ENCODE measurements at places on chromosomes 6 and 20. TPM values are rescaled to one million over a fixed set of nuclear protein-coding genes. Genes with fewer than 3 reads are reported as not detected.

The CD24 gene
- 0.26 TPM for total RNA-seq

The SNAP91 gene
- total RNA-seq, result not detected

The RUNX2 gene
- 0.44 TPM for total RNA-seq

The SPATA25 gene
- 1.4 TPM for total RNA-seq

The BCL2L1 gene
- total RNA-seq, result 75.4 TPM

The RAD21L1 gene
- total RNA-seq, result not detected

The GJA10 gene
- total RNA-seq, result not detected

The POPDC3 gene
- total RNA-seq, result 0.92 TPM

The TOX2 gene
- 0.25 TPM for total RNA-seq

The TRIM38 gene
- 10.2 TPM for total RNA-seq

The BHLHE23 gene
- total RNA-seq, result not detected

The KCNQ5 gene
- total RNA-seq, result 6.7 TPM

The DNAH8 gene
- under 0.01 TPM for total RNA-seq

The NHLRC1 gene
- total RNA-seq, result 3.0 TPM

The HIVEP2 gene
- total RNA-seq, result 23.9 TPM

The SLC17A1 gene
- total RNA-seq, result not detected

The MYL9 gene
- 11.6 TPM for total RNA-seq

The HFE gene
- 16.8 TPM for total RNA-seq

The C6orf132 gene
- total RNA-seq, result 0.31 TPM

The GSTA5 gene
- not detected for total RNA-seq

The MAFB gene
- 0.99 TPM for total RNA-seq

The SYCP2L gene
- not detected for total RNA-seq

The MTO1 gene
- total RNA-seq, result 23.8 TPM

The PKIB gene
- 0.40 TPM for total RNA-seq

The ATRN gene
- total RNA-seq, result 48.4 TPM

The MCM3 gene
- total RNA-seq, result 84.6 TPM

The TSPO2 gene
- total RNA-seq, result not detected

The CDSN gene
- total RNA-seq, result not detected

The FAM209B gene
- not detected for total RNA-seq

The LY6G6C gene
- total RNA-seq, result not detected

The TRPC4AP gene
- total RNA-seq, result 66.8 TPM

The RIMS4 gene
- not detected for total RNA-seq
